ENCODE measurements at places on chromosomes 16 and 17. TPM values are rescaled to one million over a fixed set of nuclear protein-coding genes. Genes with fewer than 3 reads are reported as not detected.

DNA sequence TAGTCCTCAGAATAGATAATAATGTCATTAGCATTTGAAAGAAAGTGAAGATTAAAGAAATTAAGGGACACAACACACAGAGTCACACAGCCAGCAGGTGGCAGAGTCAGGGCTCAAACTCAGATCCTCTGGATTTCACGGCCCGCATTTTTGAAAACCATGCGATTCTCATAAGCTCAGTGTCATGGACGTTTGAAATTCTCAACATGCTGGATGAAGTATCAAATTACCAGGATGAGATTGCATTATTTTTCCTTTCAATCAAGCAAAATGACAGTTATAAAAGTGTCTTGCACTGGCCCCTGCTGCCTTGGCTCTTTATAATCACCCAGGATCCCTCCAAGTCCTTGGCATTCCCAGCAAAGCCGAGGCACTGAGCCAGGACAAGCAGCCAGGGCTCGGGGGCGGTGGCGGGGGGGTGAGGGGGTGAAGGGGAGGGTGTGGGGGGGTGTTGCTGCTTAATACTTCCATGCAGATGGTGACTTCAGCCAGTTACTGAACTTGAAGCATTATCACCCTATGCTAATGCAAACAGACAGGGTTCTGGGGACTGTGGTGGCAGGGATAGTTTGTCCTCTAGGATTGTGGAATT lies 6.6 kb upstream of the BMERB1 start:
- DNase-seq: peak; percentile 76

PCGF2 gene
- 33.4 TPM for total RNA-seq

- no peak for DNase-seq
Observed at GRCh38 chr16:10564591-10564990, 15.8 kb downstream of the EMP2 start.

DNA sequence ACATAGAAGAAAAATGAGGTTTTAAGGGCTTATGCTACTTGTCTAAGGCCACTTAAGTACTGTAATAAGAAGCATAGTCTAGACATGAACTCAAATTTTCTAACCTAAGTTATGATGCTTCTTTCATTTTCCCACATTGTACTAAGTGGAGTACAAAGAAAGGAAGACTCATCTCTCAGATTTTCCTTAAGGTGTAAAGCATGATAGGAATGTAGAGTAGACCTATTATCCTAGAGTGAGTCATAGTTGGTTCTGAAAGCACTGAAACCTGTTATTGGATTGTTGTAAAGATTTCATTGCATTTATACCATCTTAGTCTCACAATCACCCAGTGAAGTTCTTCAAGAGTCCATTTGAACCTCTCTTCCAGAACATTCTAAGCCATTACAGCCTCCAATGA lies 343.8 kb downstream of the TOX3 start:
- no peak for DNase-seq

GRCh38 chr16:23539984-23540816 lies 16.9 kb downstream of the EARS2 start:
- DNase-seq: no peak

- no peak for DNase-seq
Observed at GRCh38 chr16:4947722-4948503, 10.2 kb upstream of the SEC14L5 start.

BIRC5 gene
- total RNA-seq: 104 TPM

DNA sequence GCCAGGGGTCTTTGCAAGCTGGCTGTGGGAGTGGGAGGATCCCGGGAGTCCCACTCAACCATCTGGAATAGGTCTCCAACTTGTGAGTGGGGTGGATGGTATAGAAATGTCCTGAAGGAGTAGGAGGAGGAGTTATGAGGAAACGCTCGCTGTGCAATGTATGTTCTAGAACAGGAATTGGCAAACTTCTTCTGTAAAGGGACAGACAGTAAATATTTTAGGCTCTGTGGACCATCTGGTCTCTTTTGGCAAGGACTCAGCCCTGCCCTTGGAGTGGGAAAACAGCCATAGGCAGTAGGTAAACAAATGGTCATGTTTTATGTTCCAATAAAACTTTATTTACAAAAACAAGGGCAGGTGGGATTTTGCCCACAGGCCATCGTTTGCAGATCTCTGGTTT lies 149.2 kb downstream of the NPIPB5 start:
- DNase-seq: no peak

KRTAP3-2 gene
- total RNA-seq: not detected

SECTM1 gene
- total RNA-seq: not detected

ITGAE gene
- 18.5 TPM for total RNA-seq

- peak; percentile 22 for DNase-seq
Observed at GRCh38 chr16:8655184-8655717, 19.2 kb upstream of the ABAT start.

MMP28 gene
- total RNA-seq: not detected

B3GNT9 gene
- total RNA-seq: 1.8 TPM

DNA sequence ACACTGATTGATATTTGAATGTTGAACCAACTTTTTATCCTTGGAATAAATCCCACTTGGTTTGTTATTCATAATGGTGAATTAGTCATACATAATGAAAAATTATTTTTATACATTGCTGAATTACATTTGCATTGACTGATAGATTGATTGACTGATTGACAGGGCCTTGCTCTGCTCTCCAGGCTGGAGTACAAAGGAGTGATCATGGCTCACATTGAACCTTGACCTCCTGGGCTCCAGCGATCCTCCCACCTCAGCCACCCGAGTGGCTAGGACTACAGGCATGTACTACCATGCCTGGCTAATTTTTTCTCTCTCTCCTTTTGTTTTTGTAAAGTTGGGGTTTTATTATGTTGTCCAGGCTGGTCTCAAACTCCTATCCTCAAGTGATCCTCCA lies 97.8 kb downstream of the ARHGAP44 start:
- DNase-seq: no peak

DNA sequence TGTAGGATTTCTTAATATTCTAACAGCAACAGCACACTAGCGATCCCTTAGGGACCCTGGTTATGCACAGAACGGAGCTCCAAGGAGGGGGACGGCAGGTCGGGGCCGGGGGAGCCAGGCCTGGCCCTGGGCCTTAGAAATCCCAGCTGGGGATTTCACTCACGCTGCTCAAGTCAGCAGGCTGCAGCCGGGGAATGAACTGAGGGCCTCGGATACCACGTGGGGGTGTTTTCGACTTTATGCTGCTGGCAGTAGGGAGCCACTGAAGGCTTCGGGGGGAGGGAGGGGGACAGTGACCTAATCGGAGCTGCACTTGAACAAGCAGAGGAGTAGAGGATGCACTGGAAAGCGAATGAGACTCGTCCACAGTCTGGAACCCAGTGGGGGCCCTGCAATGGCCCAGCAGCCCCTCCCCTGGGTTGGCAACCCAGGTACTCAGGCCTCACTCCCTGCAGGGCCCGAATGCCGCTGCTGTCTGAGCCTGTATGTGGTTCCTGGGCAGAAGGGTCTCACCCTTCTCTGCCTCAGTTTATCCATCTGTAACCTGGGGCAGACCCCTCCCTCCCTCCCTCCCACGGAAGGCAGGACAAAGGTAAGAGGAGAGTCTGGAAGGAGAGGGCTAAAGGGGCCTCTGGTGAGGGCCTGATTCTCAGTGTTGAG lies 53.7 kb downstream of the RPH3AL start:
- no peak for DNase-seq

GPR142 gene
- total RNA-seq: not detected

DNA sequence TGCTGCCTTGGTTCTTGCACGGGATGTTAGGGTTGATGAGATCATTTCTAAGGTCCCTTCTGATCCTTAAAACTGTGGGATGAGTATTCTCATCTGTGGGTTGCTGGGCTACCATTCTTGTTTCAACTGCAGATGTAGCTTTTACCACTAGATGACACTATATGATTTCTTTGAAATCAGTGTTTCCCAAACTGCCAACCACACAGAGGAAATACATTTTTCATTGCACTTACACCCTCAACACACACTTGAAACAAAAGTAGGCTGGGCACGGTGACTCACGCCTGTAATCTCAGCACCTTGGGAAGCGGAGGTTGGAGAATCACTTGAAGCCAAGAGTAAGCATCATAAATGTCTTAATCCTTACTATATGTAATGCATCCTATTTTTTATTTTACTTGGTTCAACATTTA lies 15.3 kb downstream of the LCMT1 start:
- peak; percentile 38 for DNase-seq

DNA sequence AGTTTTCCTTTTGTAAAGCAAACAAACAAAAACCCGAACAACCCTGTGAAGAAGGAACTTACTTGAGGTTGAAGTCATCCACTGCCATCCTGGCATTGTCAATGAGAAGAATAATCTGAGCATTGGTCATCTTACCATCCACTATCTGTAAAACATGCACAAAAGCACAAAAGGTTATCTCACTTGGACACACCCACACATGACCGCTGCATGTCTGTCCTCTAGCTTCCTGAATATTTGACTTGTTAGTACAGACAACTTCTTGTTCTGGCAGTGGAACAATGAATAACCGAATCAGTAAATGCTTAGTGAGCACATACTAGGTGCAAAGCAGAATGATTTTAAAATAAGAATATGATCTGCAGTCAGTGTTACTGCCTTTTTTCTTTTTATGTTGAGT lies 6.1 kb downstream of the KRT23 start:
- no peak for DNase-seq

MRTFB gene
- total RNA-seq: 12.7 TPM

- DNase-seq: no peak
Observed at GRCh38 chr17:5584383-5585286, at the start of gene NLRP1. NLRP1 (minus strand) TSS chr17:5584509; CDS start chr17:5583957, 552 bp downstream.

GRCh38 chr17:19317359-19318095 lies 45.0 kb downstream of the B9D1 start:
- DNase-seq: peak; percentile 76

SLC25A19 gene
- 73.4 TPM for total RNA-seq

DNA sequence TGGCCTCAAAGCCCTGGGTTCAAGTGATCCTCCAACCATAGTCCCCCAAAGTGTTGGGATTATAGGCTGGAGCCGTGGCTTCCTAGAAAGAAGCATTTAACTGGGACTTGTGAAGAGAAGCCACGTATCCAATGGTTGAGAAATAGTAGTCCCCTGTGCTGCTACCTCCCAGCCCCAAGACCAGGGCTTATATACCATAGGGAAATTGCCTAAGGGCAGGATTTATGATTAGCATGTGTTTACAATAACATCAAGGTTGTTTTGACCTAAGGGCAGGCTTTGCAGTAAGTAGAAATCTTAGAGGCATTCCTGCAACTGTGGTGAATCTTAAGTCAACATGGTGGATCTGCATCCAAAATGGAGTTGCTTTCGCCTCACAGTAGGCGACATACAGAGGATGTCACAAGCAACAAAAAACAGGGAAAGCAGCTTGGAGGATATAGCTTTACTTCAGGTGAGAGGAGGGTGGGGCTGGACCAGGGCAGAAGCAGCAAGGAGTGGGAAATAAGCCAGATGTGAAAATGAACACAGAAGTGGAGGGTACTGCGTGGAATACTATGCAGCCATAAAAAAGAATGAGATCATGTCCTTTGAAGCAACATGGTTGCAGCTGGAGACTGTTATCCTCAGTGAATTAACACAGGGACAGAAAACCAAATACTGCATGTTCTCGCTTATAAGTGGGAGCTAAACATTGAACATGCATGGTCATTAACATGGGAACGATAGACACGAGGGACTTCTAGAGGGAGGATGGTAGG lies 18.7 kb upstream of the NSMCE1 start:
- no peak for DNase-seq

- peak; percentile 69 for DNase-seq
Observed at GRCh38 chr17:39676198-39676819, 8.1 kb downstream of the PNMT start.

GRCh38 chr16:75323198-75323597 lies 71.8 kb upstream of the BCAR1 start:
- DNase-seq: no peak

DNA sequence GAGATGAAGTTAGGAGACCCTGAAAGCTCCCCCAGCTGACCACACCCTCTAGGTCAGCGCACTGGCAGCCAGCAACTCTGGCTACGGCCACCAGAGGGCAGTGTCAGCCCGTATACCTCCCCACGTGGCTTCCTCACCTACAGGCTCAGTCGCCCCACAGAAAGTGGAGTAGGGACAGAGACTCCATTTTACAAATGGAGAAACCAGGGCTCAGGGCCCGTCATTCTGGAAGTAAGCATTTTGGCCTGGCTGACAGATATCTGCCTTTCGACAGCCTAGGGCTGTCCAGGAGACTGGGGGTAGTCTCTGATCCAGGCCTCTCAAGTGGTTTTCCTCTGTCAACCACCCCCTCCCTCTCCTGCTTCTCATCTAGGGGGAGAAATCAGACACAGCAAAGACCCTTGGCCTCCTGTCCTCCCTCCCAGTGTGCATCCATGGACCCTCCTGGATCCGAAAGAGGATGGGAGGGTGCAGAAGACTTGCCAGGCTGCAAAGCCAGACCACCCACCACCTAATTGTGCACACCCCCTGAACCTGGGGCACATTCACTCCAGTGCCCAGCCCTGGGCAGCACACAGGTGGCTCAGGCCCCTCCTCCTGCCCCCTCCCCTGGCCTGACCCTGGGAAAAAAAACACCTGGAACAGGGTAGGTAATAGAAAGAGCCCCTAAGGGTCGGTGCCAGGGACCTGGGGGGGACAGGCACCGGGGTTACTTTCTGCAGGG lies 3.8 kb upstream of the HAP1 start:
- DNase-seq: peak; percentile 92

DNA sequence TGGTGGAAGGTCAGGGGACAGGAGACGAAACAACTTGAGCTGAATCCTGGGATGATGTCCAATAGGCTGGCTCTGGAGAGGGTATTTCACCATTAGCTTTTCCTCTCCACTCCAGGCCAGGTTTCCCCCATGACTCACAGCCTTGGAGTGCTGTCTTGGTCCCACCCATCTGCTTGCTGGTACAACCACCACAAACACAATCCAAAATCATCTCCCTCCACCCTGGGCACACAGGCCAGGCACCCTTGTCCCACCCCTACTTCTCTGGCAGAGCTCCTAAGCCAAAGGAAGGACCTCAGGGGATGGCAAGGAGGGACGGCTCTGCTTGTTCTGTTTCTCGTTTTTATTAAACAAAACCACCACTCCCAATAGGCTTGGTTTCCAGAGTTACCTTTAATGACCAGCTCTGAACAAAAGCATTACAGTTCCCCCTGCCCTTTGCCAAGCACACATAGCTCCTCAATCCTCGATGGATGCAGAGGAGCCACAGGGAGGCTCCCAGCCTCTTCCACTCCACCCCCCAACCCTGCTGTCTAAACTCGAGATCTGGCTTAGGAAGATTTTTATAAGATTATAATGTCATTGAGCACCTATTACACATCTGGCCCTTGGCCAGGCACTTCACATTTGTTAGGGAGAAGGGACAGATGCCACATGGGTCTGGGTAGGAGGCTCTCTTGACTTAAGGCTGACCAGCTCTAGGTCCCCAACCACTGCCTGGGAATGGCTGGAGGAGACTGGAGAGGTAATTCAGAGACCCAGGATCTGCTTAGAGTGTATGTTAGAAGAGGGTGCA lies 13.3 kb downstream of the CAVIN1 start:
- DNase-seq: no peak

- no peak for DNase-seq
Observed at GRCh38 chr16:72434159-72434558, 262.2 kb upstream of the PMFBP1 start.

CHST5 gene
- total RNA-seq: 0.20 TPM

GRCh38 chr17:27318228-27318627 lies 24.3 kb downstream of the WSB1 start:
- no peak for DNase-seq

GRCh38 chr16:84986102-84986501 lies 25.2 kb downstream of the ZDHHC7 start:
- DNase-seq: no peak
